Stimulated activated CD4-positive, alpha-beta T cell treated with anti-CD3 and anti-CD28 coated beads, Interleukin-12 subunit alpha, Interleukin-12 subunit beta, amount 100 ng/mL, for 4 hours (primary cell): ENCODE measurements at places on chromosomes 16 and 17.

DNA sequence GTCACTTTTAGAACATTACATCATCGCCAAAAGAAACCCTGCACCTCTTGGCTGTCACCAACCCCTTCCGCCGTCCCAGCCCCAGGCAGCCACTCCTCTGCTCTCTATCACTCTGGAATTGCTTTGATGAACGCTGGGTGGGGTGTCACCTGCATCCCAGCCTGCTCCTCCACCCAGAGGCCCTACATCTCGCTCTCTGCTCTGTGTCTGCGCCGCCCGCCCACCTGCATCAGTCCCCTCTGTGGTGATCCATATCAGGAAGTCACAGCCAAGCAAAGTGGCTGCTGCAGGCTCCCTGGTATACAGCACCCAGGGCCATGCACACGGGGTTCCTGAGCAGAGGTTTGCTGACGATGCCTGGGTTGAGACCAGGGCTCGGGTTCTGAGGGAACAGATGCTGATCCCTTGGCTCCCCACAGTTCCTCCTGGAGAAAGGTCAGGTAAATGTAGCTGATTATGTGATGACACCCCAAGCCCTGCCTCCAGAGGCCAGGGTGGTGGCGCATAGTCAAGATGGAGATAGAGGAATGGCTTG, 30.8 kb downstream of the MPRIP start:
- no peak for DNase-seq

GRCh38 chr17:39659279-39660010, 5.7 kb upstream of the TCAP start:
- no peak for DNase-seq

DNA sequence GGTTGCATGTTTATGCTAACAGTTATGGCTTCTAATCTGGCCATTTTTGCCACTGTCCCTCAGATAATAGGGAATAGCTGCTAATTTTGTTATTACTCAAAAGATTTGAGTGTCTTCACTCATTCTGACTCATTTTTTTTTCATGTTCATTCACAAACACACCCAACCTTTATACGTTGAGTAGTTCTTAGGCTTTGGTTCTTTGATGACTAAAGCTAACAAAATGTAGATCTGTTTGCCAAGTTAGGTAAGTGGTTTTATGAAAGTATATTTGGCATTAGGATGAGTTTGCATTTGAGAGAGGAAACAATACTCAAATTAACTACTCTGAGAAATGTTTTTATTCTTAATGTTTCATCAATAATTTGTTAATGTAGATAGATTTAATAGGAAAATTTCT, 3.6 kb downstream of the MAP2K4 start:
- no peak for DNase-seq

GRCh38 chr16:84929421-84930297, 81.7 kb downstream of the ZDHHC7 start:
- DNase-seq, result no peak

- no peak for DNase-seq
Observed at GRCh38 chr17:1907216-1907631, 77.4 kb downstream of the RPA1 start.

DNA sequence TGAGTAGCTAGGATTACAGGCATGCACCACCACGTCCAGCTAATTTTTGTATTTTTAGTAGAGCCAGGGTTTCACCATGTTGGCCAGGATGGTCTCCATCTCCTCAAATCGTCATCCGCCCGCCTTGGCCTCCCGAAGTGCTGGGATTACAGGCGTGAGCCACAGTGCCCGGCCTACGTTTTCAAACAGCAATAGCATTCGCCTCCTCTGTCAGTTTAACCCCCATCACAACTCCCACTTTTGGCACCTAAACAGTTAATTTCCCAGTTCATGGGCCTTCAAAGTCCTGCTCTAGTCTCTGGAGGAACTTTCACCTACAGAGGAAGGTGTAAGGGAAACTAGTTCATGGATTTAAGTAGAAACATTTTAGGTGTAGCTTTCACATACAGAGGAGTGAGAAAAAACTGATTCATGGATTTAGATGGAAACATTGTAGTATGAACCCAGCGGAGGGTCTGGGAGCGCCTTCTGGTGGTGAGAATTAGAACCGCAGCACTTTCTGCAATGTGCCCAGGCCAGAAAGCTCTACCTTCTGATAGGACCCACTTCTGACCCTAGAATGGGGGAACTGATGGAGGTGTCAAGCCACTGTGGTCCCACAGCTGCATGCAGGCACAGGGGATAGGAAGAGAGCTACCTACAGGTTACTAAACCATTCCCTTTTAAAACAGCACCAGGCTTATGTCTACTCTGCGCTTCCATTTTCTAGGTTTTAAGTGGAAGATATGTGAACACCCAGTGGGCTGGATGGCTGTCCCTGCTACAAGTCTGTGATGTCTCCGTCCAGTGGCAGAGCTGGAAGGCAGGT, 12.0 kb upstream of the MEOX1 start:
- DNase-seq, result peak; percentile 77
